MCF 10A (cell line): ENCODE measurements at places on chromosomes 13 and 19.

- peak; percentile 65 for DNase-seq
- H3K36me3 ChIP-seq, result no peaks in the 10 kb centered on the region
- no peak overlapping the region for H3K27ac ChIP-seq
- H3K4me3 ChIP-seq, result no peak overlapping the region
- H3K4me1 ChIP-seq, result peaks cover 14% of the 10 kb centered on the region
Observed at GRCh38 chr13:29754473-29754806, 96.0 kb downstream of the UBL3 start.

DNA sequence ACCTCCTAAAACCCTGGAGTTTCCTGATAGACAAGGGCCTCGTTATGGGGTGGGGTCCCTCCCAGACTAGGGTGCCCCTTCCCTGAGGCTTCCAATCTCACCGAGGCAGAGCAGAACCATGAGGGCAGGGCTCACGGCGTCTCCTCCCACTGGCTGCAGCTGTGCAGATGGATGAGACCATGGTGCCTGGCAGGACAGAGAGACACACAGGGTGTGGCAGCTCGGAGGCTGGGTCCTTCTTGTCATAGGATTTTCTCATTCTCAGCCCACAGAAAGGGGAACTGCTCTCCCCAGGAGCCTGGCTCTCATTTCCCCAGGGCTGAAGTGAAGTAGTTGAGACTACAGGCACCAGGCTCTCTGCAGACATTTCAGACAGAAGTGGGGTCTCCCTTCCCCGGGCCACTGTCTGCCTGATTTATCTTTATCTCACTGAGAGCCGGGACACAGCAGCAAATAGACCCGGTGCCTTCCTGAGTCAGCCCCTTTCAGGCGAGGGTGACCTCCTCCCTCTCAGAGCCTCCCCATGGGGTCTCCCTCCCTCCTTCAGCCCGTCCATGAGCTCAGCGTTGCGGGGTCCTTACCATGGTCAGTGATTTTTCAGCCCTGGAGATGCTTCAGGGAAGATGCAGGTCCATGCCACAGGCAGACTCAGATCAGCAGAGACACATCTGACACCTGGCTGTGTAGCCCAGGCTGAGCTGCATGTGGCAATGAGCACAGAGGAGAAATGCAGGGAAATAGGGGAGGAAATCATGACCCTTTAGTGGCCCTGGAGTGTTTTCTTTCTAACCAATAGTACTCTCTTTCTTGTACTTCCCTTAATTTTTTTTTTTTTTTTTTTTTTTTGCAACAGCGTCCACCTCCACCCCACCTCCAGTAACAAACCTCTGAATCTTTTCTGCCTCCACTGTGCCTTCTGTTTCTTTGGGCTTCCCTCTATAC is at the start of gene LILRA5:
Gene LILRA5, minus strand, starts transcription at position 731 of the 942 bp plus-strand sequence. Its CDS starts 147 bp downstream, at position 584.
- no peak within 1 kb of the TSS for H3K27ac ChIP-seq
- H3K4me1 ChIP-seq, result no peaks in the 10 kb centered on the region
- H3K27me3 ChIP-seq, result peaks cover 64% of the 10 kb centered on the region
- no peak within 1 kb of the TSS for H3K4me3 ChIP-seq
- no peaks in the 10 kb centered on the region for H3K36me3 ChIP-seq

GRCh38 chr13:112892426-112893206 is 76.4 kb upstream of the MCF2L start:
- H3K36me3 ChIP-seq, result no peaks in the 10 kb centered on the region
- no peaks in the 10 kb centered on the region for H3K4me1 ChIP-seq
- no peaks in the 10 kb centered on the region for H3K27me3 ChIP-seq
- H3K27ac ChIP-seq, result no peak overlapping the region
- no peak overlapping the region for H3K4me3 ChIP-seq

DNA sequence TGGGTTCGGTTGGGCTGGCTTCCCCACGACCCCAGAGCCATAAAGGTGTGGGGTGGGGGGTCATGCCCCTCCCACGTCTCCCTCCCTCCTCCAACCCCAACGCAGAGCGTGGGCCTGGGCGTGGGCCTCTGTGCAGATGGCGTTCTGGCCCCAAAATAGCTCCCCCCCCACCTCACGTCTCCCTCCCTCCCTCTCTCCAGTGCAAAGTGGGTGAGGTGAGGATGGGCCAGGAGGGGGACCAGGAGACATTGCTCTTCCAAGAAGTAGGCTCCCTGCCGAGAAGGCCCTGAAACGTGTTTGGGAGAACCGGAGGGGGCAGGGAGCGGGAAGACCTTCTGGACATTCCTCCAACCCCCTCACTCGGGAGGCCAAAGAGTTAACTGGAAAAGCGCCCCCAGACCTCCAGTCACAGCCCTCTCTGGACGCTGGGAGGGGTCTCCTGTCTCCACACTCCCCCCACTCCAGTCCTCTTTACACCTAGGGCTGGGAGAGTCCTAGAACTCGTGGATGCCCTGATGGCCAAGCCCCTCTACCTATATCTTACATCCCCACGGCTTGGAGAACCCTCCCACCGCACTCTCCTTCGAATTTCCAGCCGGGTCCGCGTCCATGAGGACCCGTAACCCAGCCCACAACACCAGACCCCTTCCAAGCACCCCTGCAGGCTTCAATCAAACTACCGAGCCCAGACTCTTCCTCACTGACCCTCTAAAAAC is 855 bp downstream of the UNC13A start:
- peak overlapping the region; percentile 14 for H3K27ac ChIP-seq
- peak overlapping the region; percentile 35 for H3K4me3 ChIP-seq
- no peaks in the 10 kb centered on the region for H3K36me3 ChIP-seq

DNA sequence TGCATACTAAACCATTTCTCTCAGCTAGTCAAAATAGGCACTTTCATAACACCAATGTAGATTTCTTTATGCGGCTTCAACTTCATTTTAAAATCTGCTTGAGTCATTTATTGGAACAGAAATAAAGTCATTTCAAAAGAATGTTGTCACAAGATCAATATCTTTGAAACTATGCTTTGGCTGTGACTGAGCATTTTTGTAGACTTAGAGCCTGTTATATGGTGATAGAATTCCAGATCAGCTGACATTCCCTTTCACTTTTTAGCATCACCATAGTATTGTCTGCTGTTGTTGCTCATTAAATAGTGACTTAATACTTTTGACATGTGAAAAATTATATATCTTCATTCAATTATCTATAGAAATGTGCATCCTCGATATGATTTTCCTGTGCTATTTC is 279.2 kb upstream of the PRR20A start:
- peaks cover 12% of the 10 kb centered on the region for H3K27me3 ChIP-seq
- H3K4me1 ChIP-seq, result peaks cover 6% of the 10 kb centered on the region
- H3K36me3 ChIP-seq, result no peaks in the 10 kb centered on the region
- H3K4me3 ChIP-seq, result no peak overlapping the region

DNA sequence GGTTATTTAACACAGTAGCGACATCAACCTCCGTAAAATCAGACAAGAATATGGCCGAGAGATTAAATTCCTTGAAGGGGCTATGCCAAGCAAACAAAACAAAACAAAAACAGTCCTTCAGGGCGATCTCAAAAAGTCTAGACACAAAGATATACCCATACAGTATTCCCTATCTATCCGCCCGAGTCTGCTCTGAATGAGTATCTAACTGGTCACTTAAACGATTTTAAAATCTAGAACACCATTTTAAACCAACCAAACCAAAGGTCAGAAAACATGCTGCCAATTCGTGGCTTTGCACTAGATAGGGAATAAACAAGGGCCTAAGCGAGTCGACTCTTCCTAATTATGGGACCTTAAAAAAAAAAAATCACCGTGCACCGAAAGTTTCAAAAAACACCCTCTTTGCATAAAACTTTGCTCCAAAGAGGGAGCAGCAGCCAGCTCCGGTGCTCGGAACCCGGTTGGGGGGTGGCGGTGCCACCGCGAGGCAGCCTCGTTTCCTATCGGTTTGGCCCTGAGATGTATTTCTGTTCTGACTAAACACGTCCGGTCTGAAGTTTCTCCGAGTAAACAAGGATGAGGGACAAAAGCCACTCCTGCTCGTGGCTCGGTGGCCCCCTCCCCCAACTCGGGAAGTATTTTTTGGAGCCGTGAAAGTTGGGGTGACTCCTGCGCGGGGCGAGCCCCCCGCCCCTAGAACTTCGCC is 1.8 kb downstream of the HMGB1 start:
- no peaks in the 10 kb centered on the region for H3K27me3 ChIP-seq
- peak overlapping the region; percentile 97 for H3K27ac ChIP-seq
- peaks cover 11% of the 10 kb centered on the region for H3K4me1 ChIP-seq
- peak; percentile 65 for DNase-seq
- peak overlapping the region; percentile 89 for H3K4me3 ChIP-seq

DNA sequence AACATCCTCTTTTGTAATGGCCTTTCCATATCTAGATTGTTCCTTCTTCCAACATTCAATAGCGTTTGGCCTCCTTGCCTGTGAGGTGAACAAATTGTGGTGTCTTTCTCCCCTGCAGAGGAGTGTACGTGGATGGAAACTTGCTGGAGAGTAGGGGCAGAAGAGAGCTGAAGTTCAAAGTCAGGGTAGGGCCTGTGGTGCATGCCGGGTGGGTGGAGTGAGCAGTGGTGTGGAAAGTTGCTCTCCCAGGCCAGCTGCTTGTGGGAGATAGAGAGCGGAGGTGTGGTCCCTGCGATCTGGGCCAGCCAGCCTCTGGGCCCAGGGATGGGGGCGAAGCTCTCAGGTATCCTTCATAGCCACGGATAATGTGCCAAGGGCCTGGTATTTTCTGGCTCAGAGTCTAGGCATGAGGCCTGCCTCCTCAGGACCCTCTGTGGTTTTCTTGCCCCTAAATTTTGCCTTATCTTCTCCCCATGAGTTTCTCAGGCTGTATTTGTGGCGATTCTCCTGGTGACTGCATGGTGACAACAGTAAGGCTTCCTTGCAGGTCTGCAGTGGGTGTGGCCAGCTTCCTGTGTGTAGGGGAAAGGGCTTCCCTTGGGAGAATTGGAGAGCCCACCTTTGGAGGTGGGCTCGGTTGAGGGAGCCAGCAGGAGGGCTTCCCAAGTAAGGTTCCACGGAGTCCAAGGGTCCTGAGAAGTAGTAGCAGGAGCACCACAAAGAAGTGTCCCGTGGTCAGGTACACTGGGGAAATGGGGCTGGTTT is 6.7 kb downstream of the RGCC start:
- peaks cover 25% of the 10 kb centered on the region for H3K4me1 ChIP-seq
- H3K4me3 ChIP-seq, result no peak overlapping the region
- no peak for DNase-seq
- no peak overlapping the region for H3K27ac ChIP-seq
- H3K27me3 ChIP-seq, result no peaks in the 10 kb centered on the region

GRCh38 chr19:17202713-17203112 is 12.4 kb upstream of the USE1 start:
- H3K36me3 ChIP-seq, result peaks cover 32% of the 10 kb centered on the region
- H3K4me1 ChIP-seq, result no peaks in the 10 kb centered on the region
- no peaks in the 10 kb centered on the region for H3K27me3 ChIP-seq
- H3K4me3 ChIP-seq, result no peak overlapping the region
- no peak for DNase-seq

DNA sequence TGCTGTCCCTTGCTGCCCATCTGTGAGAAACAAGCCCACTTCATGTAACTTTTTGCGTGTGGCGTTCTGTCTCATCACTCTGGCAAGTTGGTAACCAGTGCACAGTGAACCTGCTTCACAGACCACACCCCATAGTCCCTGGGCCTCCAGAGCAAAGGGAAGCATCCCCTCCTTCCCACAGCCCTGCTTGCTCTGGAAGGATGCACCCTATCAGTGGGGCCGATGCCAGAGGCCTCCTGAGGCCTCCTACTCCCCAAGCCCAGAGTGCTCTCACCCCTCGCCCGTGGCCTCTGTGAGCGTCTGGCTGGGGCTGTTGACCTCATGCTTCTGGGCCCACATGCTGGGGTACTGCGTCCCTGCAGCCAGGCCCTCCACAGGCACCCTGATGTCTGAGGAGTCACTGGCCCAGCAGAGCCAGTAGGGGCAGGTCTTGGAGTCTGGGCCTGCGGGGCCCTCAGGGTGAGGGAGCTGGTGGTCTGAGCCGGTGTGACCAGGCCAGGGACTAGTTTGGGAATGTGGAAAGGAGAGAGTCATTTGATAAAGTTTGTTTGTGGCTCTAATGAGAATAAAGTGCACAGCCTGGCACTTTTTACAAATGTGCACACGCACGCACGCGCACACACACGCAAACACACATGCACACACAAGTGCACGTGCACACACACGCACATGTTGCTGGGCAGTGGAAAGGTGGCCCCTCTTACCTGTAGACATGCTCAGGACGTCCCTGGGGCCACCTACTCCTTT is 5.1 kb downstream of the TMEM86B start:
- no peaks in the 10 kb centered on the region for H3K4me1 ChIP-seq
- H3K27ac ChIP-seq, result no peak overlapping the region
- DNase-seq, result no peak
- no peaks in the 10 kb centered on the region for H3K27me3 ChIP-seq
- peaks cover 26% of the 10 kb centered on the region for H3K36me3 ChIP-seq

- H3K27me3 ChIP-seq, result no peaks in the 10 kb centered on the region
- H3K4me3 ChIP-seq, result no peak overlapping the region
- DNase-seq, result no peak
- no peaks in the 10 kb centered on the region for H3K4me1 ChIP-seq
Observed at GRCh38 chr19:2302319-2303210, 5.4 kb downstream of the LINGO3 start.

DNA sequence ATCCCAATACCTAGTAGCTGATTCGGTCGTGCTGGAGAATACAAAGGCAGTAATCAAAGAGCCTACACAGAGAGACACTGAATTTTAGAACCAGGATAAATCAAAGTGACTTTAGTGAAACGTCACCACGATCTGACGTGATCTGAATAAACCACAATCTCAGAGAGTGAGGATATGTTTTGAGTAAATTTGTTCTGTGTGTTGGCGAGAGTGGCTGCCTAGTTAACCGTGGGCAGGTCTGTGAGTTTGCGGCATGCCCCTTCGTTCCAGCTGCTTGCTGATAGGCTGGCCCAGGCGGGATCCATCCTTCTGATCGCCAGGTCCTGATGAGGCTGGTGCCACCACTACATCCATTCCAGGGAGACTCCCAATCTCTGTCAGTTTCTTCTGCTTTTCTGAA is 40.4 kb downstream of the LRCH1 start:
- no peaks in the 10 kb centered on the region for H3K27me3 ChIP-seq
- peak overlapping the region; percentile 68 for H3K27ac ChIP-seq
- H3K36me3 ChIP-seq, result no peaks in the 10 kb centered on the region
- no peak overlapping the region for H3K4me3 ChIP-seq

- H3K4me1 ChIP-seq, result no peaks in the 10 kb centered on the region
- H3K4me3 ChIP-seq, result no peak overlapping the region
- no peaks in the 10 kb centered on the region for H3K36me3 ChIP-seq
- H3K27ac ChIP-seq, result no peak overlapping the region
- no peaks in the 10 kb centered on the region for H3K27me3 ChIP-seq
- no peak for DNase-seq
Observed at GRCh38 chr19:53532362-53532761, 5.6 kb upstream of the ZNF331 start.

GRCh38 chr13:97369261-97369893 is 64.6 kb upstream of the RAP2A start:
- H3K27ac ChIP-seq, result peak overlapping the region; percentile 94
- H3K27me3 ChIP-seq, result no peaks in the 10 kb centered on the region
- H3K4me3 ChIP-seq, result peak overlapping the region; percentile 74
- peaks cover 6% of the 10 kb centered on the region for H3K4me1 ChIP-seq

DNA sequence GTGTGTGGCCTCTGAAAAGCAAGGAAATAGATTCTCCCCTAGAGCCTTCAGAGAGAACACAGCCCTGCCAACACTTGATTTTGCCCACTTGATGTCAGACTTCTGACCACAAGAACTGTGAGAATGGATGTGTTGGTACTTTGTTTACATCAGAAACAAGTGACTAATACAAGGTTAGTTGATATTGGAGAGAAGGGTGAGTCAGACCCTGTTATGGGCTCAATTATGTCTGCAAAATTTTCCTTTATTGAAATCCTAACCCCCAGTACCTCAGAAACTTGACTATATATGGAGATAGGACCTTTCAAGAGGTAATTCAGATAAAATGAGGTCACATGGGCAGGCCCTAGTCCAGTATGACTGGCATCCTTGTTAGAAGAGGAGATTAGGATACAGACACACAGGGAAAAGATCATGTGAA is 226.7 kb downstream of the RFC3 start:
- peaks cover 20% of the 10 kb centered on the region for H3K4me1 ChIP-seq
- no peaks in the 10 kb centered on the region for H3K27me3 ChIP-seq
- H3K4me3 ChIP-seq, result no peak overlapping the region
- peak; percentile 90 for DNase-seq
- H3K27ac ChIP-seq, result peak overlapping the region; percentile 86
- H3K36me3 ChIP-seq, result no peaks in the 10 kb centered on the region
